ENCODE measurements at places on chromosomes 4 and X.

- DNase-seq: no peak
Observed at GRCh38 chr4:114600672-114601071, 2.1 kb downstream of the UGT8 start.

GRCh38 chr4:70619778-70620177, 8.8 kb upstream of the ENAM start:
- no peak for DNase-seq

- no peak for DNase-seq
Observed at GRCh38 chr4:71206763-71207162, 132.1 kb upstream of the SLC4A4 start.

DNA sequence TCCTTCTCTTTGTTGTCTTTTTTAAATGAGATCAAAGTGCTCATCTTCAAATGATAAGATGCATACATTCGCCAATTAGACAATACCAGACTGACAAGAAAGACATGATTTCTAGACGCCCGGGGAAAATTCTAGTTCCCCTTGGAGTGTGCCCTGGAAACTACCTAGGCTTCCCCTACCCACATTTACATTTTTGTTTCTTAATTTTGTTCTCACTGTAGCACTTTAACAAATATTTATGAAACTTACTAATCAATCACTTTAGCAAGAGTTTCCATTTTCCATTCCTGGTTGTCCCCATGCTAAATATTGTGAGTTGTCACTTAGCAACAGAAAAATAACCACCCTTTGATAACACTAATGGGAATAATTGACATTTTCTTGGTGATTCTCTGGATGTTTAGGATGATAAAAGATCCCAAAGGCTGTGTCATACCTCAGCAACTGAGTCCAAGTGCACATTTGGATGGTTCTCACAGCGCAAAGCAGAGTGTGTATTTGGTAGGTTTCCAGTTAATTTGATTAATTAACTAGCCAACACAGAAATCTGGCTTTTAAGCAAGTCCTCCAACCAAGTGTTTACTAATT, 69.6 kb downstream of the FGFBP1 start:
- DNase-seq: no peak

DNA sequence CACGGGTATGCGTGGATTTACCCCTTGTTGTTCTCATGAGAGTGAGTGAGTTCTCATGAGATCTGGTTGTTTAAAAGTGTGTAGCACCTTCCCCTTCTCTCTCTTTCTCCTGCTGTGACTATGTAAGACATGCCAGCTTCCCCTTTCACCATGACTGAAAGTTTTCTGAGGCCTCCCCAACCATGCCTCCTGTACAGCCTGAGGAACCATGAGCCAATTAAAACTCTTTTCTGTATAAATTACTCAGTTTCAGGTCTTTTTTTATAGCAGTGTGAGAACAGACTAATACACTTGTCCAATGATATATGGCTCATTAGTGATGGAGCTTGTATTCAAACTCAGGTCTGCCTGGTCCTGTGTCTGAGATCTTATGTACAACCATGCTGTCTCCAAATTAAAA, 28.5 kb upstream of the RTL3 start:
- no peak for DNase-seq

GRCh38 chr4:144599621-144600020, 46.3 kb upstream of the HHIP start:
- DNase-seq: no peak

DNA sequence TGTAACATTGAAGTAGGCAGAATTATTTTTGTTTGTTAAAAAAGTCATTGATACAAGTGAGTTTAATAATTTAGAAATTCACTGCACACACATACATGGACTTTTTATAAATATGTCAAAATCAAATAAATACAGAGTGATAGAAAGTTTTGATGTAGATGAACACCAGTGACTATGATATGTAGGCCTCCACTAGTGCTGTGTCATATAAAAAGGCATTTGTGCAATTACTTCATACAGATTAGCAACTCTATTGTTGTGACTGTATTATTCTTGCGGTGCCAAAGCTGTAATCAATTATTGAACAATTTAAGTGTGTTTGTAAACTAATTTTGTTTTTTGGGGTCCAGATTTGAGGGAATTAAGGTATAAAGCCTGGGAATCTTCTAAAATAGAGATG, 366.2 kb upstream of the PITX2 start:
- DNase-seq: no peak

- no peak for DNase-seq
Observed at GRCh38 chr4:136302566-136302965, 1229.7 kb downstream of the PCDH18 start.

DNA sequence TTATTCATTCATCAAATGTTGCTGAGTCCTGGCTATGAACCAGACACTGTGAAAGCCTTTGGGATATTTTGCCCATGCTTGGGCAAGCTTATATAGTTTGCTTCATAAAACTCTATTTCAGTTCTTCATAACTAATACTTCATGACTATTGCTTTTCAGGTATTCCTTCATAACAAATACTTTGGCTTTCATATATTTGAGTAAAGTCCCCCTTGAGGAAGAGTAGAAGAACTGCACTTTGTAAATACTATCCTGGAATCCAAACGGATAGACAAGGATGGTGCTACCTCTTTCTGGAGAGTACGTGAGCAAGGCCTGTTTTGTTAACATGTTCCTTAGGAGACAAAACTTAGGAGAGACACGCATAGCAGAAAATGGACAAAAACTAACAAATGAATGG, 1.7 kb upstream of the AFP start:
- DNase-seq: no peak

DNA sequence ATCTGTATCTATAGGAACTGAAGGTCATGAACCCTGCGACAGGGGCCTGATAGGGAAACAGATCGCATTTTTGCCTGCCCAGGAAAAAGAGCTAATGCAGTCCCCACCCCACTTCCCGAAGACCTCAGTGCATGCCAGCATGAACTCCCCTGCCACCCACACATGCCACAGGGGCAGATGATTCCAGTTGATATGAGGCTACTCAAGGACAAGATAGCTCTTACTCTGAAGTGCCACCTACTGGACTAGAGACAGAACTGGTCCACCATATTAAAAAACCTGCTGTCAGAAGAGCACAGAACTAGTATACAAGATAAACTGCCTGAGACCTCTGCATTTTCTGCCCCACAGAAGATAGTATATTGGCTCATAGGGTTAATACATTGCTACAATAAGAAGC, 68.0 kb downstream of the YIPF7 start:
- DNase-seq: no peak

GRCh38 chrX:48540028-48540375, 488 bp downstream of the TBC1D25 start:
- peak; percentile 59 for DNase-seq

GRCh38 chrX:46572340-46572936, 1.1 kb upstream of the CHST7 start:
- DNase-seq: no peak

DNA sequence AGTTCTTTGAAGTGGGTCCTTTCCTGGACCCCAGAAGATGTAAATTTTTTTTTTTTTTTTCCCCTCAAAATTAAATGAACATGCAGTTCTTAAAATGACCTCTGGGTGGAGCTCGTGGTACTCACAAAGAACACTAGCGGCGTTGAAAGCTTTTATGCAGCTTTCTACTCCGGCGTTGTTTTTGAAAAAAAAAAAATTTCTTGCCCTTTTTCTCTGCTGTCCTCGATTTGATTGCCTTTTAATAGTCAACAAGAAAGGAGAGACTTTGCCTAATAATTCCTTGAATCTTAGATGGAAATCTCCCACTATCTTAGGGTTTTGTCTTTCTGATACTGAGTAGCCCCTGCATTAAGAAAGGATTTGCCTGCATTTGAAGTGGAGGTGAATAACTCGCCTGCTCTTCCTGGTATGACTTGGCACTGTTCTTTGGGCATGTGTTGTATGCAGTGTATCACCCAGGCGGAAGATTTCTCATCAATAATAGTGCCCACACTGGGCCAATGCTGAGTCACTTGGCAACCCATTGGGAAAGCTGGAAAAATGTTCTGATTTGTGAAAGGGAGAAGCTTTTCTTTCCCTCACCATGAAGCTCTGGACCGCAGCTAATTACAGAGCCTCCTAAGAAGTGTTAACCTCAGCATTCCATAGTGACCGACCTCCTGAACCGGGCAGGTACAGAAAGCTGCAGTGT, 104.0 kb downstream of the PHEX start:
- DNase-seq: no peak

GRCh38 chrX:49072712-49073095, 1.1 kb downstream of the PRAF2 start:
- DNase-seq: no peak

GRCh38 chr4:18138076-18138665, 116.6 kb upstream of the LCORL start:
- no peak for DNase-seq

DNA sequence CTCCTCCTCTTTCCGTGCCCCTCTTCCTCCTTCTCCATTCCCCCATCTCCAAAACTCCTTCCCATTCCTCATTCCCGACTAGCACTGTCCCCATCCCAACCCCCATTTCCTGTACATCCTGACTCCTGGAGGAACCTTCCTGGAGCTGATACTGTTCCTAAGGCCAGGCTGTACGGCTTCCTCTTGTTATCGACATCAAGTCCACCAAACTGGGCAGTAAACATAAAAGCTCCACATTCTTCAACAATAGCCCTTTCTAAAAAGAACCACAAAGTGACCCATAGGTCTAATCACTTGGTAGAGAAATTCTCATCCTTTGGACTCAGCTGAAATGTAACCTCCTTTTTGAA, 22.9 kb downstream of the AWAT2 start:
- no peak for DNase-seq

DNA sequence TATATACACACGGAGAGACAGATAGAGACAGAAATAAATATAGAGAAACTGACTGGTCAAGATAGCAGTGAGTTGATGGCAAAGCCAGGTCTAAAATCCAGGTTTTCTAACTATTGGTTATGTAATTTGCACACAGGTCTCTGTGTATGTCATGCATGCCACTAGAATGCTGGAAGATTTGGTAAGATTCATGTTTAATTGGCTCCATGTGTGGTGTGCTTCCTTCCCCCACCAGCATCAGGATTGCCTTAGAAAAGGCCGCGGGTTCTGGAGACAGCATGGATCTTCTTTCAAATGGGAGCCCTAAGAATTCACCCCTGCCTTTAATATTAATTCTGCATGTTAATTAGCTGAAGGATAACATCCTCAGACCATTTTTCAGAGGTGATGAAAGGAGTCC, 31.3 kb downstream of the HAND2 start:
- DNase-seq: no peak

DNA sequence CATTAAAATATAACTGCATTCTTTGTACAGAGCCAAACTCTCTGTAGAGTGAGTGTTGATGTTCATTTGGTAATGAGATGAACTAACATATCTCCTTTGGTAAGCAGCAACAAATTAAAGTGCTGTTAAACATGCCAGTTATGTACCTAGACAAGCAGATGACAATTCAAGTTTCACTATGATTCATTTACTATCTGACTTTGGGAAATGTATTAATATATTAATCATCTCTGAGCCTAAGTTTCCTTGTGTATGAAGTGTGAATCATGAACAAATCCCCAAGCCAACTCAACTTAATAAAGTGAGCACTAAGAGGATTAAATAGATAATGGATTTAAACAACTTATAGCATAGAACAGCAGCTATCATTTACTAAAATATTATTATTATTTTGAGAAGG, 1044.2 kb downstream of the GLUD2 start:
- DNase-seq: no peak

GRCh38 chr4:108172231-108172752, 3.6 kb upstream of the LEF1 start:
- DNase-seq: peak; percentile 62

DNA sequence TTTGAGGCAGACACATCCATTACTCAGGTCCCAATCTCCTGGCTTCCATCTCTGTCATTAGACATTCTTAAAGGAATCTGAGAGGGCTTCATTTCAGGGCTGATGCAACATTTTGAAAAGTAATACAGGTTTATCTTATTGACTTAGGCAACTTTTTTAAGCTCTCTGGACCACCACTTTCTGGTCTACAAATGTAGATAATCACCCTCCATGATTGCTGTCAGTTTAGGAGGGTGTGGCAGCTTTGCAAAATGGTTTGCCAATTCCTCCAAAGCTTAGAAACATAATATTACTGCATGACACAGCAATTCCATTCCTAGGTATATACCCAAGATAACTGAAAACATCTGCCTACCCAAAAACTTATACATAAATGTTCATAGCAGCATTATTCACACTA, 77.6 kb downstream of the ARHGAP6 start:
- DNase-seq: no peak

GRCh38 chr4:124854968-124855367, 142.4 kb upstream of the ANKRD50 start:
- DNase-seq: no peak

- DNase-seq: no peak
Observed at GRCh38 chr4:123603165-123603564, 206.6 kb downstream of the SPRY1 start.

GRCh38 chrX:14039344-14039743, 9.7 kb upstream of the GEMIN8 start:
- DNase-seq: peak; percentile 39

DNA sequence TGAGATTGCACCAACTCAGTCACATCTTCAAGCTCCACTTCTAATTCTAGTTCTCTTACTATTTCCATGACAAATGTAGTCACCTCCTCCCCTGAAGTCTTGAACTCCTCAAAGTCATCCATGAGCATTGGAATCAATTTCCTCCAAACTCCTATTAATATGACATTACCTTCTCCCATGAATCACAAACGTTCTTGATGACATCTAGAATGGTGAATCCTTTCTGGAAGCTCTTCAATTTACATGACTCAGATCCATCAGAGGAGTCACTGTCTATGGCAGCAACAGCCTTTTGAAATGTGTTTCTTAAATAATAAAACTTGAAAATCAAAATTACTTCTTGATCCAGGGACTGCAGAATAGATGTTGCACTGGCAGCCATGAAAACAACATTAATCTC, 34.5 kb downstream of the GALNTL6 start:
- DNase-seq: no peak

DNA sequence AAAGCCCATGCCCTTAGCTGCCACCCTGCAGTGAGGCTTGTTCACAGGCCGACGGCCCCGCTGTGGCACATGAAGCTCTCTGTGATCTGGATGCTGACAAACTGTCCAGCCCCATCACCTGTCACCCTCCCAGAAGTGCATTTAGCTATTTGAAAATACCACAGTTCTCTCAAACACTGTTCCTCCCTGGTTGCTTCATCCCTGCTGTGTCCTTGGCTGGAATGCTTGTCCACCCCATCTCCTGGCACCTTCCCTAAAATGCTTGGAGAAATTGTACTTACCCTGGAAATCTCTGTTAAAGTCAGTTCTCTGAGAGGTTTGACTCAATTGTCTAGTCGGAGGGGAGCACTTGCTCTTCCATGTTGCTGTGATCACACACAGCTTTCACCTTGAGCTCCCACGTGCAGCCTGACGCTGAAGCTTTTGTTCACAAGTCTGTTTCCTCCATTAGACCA, 10.1 kb downstream of the SYNPO2 start:
- no peak for DNase-seq
